ENCODE measurements at places on chromosomes 3 and 15. TPM values are rescaled to one million over a fixed set of nuclear protein-coding genes. Genes with fewer than 3 reads are reported as not detected.

DNA sequence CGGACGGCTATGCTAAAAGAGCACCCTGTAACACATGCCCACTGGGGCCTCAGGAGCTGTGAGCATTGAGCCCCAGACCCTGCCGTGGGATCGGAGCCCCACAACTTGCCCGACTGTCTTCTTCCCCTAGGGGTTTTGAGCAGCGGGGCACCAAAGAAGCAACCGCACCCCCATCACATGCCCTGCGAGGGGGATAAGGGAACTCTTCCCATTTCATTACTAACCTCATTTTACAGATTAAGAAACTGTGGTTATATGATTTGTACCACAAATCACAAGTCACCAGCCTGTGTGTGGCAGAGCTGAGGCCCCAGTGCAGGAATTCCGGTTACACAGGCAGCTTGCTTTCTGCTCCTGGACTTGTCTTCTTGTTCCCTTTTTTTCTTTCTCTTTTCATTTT lies 86.2 kb downstream of the CD47 start:
- no peak for DNase-seq

DNA sequence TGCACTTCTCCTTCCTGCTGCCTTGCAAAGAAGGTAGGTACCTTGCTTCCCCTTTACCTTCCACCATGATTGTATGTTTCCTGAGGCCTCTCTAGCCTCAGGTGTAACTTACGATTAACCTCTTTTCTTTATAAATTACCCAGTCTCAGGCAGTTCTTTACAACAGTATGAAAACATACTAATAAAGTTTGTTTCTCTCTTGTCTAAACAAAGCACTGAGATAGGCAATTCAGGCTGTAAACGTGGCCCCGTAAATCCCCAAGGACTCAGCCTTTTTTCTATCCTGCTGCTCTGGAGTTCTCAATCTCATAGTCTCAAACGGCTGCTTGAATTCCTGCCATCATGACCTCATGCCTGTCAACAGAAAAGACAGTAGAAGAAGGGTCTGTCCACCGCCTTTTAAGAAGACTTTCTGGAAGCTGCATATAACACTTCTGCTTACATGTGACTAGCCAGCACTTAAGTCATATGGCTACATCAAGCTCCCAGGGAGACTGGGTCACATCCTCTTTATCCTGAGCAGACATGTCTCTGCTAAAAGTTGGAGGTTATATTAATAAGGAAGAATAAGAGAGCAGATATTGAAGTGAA lies 257.8 kb downstream of the EBLN2 start:
- no peak for DNase-seq

GRCh38 chr3:10284496-10284895 lies 8.3 kb downstream of the GHRL start:
- DNase-seq = no peak

- DNase-seq = no peak
Measured at GRCh38 chr3:71931922-71932321, 147.0 kb upstream of the PROK2 start.

GRCh38 chr3:16837602-16838001 lies 47.2 kb upstream of the PLCL2 start:
- DNase-seq = no peak

DNA sequence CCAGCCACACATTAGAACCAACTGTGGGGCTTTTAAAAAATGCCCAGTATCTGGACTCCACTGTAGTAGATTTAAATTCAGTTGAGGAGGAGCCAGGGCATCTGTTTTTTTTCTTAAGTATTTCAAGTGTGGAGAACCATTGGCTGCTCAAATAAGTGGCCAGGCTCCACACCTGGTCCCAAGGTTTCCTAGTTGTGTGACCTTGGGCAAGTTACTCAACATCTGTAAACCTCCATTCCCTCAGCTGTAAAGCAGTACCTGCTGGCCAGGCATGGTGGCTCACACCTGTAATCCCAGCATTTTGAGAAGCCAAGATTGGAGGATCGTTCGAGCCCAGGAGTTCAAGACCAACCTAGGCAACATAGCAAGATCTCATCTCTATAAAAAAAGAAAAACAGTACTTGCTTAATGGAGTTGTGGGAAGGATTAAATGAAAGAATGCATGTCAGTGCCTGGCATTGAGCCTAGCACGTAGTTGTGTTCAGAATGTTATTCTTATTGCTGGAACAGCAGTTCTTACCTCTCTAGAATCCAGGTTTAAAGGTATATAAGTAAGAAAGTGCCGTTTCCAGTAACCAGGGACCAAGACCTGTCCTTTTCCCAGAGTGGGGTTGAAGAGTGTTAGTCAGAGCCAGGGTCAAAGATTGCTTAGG lies 2.0 kb downstream of the PPP1R14D start:
- DNase-seq = no peak

- no peak for DNase-seq
Measured at GRCh38 chr3:153069598-153070510, 92.2 kb upstream of the RAP2B start.

GRCh38 chr3:89955156-89955555 lies 847.7 kb downstream of the EPHA3 start:
- DNase-seq = peak; percentile 47

- peak; percentile 76 for DNase-seq
Measured at GRCh38 chr3:133487920-133488540, 85.5 kb upstream of the CDV3 start.

- peak; percentile 67 for DNase-seq
Measured at GRCh38 chr3:6861625-6862000, 698 bp downstream of the GRM7 start.

DNA sequence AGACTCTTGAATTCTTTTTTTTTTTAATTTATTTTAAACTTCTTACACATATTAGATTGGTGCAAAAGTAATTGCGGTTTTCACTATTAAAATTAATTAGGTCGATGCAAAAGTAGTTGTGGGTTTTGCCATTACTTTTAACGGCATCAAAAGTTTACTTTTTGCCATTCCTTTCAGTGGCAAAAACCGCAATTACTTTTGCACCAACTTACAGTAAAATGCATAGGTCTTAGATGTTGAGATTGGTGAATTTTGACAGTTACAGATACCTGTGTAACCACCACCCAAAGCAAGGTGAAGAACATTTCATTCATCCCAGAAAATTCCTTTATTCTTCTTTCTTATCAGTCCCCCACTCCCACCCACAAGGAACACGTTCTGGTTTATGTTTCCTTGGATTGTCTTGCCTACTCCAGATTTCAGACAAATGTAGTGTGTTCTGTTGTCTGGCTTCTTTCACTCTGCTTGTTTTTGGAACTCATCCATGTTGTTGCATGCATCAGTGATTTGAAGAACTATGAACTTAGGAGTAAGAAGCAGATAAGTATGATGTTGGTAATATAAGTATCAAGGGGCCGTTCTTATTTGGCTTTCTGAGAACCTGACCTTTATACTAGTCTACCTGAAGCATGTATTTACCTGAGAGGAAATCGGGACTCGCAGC lies 198.4 kb upstream of the UBE2E1 start:
- DNase-seq = no peak

DNA sequence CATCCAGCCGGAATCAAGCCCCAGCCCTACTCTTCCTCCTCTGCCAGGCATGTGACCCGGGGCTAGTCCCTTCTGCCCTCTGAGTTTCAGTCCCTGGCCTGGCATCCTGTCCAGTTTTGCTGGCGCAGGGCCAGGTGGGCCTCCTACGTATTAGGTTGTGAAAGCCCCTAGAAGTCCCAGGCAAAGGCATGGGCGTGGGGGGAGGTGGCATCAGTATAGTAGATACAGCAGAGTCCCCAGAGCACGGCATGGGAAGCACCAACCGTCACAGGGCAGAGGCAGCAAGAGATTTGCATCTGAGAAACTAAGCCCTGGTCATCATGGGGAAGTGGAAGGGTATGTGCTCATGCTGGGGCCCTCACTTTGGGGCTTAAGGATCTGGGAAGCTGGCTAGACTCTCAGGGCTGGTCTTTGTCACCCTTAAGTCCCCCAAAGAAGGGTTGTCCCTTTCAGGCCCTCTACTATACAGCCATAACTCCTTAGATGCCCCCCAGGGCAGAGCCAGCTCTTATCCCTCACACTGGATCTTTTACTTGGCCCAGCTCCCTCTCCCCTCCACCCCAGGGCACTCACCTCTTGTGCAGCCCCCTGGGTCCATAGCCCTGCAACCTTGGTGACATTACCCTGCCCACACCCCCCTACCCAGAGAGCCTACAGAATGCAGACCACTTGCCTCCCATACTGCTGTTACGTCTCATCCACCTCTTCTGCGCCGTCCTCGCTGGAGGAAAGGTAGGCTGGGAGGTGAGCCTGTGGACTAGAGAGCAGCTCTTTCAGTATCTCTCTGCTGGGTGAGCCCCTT lies 11.3 kb downstream of the NBEAL2 start:
- DNase-seq = no peak

GRCh38 chr3:11274566-11275142 lies 2.5 kb downstream of the ATG7 start:
- DNase-seq = no peak

GRCh38 chr15:74422652-74423430 lies 10.9 kb downstream of the SEMA7A start:
- peak; percentile 86 for DNase-seq

DNA sequence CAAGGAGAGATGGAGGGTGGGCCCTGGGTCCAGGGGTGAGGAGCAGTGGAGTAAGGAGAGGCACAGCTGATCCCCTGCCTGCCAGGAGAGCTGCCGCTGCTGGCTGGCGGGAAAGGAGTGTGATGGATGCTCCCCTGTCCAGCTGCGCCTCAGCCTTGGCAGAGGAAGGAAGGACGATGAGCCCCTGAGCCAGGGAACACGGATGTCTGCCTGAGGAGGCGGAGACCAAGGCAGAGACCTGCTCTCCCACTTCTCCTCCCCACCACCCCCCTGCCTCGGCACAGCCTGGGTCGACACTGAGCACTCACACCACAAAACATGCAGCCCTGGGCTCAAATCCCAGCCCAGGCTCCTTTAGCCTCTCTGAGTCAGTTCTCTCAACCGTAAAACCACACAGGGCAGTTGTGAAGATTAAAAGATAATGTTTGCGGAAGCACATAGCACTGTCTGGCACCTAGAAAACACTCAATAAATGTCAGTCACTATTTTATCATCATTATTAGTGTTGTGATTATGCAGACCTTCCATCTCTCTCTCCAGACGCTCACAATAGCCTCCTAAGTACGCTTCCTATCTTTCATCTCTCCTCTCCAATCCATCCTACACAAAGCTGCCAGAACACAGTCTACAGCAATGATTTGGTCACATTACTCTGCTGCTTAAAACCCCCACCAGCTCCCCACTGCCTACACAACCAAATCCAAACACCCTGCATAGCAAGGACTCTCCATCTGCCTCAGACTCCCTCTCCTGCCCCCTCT lies 52.2 kb downstream of the SEMA5B start:
- peak; percentile 87 for DNase-seq

DNA sequence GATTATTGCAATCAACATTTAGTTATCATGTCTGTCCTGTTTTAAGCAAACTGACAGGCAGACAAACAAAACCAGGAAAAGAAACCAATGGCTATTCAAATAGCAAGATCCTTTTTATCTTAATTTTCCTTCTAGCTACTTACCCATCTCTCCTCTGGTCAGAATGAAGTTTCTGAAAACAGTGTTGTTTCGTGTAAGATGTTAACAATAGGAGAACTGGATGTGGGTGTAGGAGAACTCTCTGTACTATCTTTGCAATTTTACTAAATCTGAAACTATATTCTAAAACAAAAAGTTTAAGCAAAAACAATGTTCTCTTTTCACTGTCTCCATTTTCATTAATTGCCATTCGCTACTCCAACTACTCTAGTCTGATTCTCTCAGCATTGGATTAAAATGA lies 726.4 kb downstream of the ZNF385D start:
- no peak for DNase-seq

DNA sequence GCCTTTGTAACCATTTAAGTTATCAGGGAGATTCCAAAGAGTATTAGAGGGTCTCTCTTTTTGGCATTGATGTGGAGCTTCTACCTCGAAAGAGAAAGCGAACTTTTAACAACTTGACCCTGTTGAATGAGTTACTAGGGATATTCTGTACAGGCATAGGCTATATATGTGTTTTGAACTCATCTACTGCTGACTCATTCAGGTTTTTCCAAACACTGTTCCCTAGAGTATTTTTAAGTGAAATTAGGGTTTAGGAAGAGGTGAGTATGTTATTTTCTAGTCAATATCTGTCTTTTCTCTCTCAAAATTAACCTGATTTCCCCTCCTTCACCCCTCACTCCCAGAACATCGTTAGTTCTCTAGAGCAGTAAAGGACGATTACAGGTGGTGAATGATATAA lies 228.1 kb upstream of the C2CD4B start:
- DNase-seq = no peak

DNA sequence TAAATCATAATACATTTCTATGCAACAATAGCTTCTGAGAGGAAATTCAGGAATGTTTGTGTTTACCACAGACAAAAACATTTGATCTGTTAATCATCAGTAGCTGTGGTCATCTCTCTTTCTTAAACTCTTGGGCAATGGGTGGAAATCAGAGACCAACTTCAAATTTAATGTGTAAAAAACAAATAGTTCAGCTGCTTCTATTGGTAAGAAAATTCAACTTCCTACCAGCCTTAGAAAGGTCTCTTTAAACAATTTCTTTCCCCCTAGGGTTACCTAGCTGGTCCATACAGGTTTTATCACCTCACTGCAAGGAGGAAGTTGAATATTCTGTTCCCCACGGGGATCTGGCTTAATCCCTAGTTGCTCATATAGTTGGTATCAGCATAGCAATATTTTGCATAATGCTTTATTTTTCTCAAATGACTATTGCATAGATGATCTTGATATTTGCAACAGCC lies 20.3 kb upstream of the PPP4R2 start:
- DNase-seq = no peak

DNA sequence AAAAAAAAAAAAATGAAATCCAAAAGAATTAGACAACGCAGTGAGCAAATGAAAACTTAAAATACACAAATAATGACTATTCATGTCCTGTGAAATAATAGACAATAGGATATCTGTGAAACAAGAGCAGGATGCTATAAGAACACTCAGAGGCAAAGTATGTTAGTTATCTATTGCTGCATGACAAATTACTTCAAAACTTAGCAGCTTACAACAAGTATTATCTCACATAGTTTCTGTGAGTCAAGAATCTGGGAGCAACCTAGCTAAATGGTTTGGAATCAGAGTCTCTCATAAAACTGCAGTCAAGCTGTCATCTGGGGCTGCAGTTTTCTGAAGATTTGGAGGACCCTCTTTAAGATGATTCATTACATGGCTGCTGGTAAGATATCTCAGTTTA lies 36.5 kb upstream of the ZMAT3 start:
- DNase-seq = no peak

GRCh38 chr15:31294067-31294466 lies 32.6 kb upstream of the KLF13 start:
- DNase-seq = no peak

FOXL2NB gene
- total RNA-seq = 0.54 TPM

MELTF gene
- 19.9 TPM for total RNA-seq

NTRK3 gene
- 0.86 TPM for total RNA-seq

GABRR3 gene
- not detected for total RNA-seq

TEX55 gene
- not detected for total RNA-seq

C3orf62 gene
- 3.6 TPM for total RNA-seq

ATP2B2 gene
- total RNA-seq = 0.07 TPM

MORC1 gene
- not detected for total RNA-seq

IQCB1 gene
- 30.3 TPM for total RNA-seq

CA12 gene
- 2.1 TPM for total RNA-seq

PXYLP1 gene
- total RNA-seq = 37.7 TPM

APEH gene
- 188 TPM for total RNA-seq

FAM174B gene
- total RNA-seq = 66.0 TPM

TMEM44 gene
- 25.5 TPM for total RNA-seq

Data from endodermal cell (in vitro differentiated cells).